Activated CD4-positive, alpha-beta T cell treated with anti-CD3 and anti-CD28 coated beads, Interleukin-10, Interleukin-2, amounts not matched to agents 100 ng/mL and 50 ng/mL, durations not matched to agents 16 hours and 8 hours (primary cell): ENCODE measurements at places on chromosomes 3 and 15.

DNA sequence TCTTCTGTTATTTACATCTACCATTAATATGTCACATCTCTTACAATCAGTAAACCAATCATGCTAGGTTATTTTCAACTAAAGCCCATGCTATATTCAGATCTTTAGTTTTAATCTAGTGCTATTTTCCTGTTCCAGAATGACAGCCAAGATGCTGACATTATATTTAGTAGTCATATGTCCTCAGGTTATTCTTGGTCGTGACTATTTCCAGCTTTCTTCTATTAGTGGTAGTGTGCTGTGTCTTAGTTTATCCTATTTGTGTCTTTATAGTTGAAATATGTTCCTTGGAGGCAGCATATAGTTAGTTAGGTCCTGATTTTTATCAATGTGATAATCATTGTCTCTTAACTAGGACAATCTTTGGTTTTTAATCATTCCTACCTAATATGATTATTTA lies 566.5 kb downstream of the CADM2 start:
- no peak for DNase-seq

DNA sequence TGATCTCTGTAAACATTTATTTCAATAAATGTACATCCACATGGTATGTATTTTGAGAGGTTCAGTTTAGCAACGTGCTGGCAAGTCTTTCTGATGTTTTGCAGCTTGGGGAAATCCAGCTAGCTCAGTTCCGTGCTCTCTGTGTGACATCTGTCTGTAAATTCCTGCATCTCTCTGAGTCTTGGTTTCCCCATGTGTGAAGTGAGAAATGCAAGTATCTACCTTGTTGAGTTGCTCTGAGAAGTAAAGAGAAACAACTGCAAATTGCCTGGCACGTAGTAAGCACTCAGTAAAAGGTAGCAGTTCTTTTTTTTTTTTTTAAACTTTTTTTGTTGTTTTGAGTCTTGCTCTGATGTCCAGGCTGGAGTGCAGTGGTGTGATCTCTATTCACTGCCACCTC lies 30.2 kb upstream of the MORF4L1 start:
- no peak for DNase-seq

DNA sequence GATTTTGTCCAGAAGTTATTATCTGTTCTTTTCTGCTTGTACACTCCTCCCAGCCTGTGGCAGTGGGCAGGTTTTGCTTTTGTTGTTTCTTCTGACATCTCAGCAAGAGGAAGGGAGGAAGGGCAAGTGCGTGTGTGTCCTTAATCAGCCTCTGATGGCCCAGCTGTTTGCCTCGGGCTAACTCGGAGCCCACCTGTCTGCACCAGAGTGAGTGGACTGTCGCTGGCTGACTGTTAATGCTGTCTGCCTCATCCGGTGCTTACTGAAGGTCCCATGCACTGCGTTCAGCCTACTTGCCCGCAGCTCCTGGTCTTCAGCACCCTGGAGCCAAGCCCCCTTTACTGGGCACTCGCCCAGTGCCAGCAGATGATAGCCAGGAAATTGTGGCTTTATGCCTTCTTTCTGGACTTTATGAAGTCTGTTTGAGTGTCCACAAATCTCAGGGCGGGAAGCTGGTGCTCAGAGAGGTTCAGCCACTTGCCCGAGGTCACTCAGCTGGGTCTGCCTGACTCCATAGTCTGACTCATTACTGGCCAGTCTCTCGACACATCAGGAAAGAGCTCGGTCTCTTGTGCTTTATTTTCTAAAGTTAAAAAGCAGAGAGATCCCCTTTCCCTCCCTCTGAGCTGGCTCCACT lies 89.5 kb downstream of the CHRNA7 start:
- no peak for DNase-seq

DNA sequence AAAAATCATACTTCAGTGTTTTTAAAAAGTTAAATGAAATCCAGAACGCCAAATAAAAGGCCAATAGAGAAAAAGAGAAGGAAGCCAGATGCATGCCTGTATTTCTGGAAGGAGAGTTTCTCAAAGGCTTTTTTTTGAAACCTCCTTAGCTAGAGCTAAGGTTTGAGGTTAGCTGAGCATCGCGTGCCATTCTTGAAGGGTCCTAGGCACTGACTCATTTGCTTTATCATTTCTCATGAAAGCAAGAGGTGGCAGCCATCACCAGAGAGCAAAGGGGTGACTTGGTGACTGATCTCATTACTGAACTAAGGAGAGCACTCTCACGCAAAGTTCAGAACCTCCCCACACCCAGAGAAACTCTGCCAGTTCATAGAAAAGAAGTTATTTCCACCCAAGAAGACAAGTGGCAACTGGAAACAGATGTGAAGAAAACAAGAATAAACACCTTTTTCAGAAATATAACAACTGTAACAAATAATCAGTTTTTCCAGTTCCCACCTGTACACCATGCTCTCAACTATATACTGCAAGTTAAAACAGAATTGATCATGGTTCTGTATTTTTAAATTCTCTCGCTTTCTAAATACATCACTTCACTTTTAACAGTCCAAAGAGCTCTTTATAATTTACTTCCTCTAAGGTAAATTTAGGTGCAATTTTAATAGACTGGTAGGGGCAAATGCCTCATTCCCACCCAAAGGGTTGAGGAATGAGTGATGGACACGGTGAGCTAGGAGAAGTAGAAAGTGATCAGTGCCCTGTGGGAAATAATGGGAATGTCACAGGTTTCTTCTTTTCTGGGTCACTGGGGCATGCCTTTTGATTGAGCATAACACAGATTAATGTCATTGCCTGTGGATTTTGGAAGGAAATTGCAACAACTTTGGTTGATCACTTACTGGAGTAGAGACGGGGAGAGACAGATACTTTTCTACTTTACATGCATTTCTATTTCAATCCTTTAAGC lies 24.7 kb downstream of the GPR15 start:
- peak; percentile 98 for DNase-seq

- DNase-seq, result peak; percentile 82
Measured at GRCh38 chr15:99371180-99372103, 120.2 kb downstream of the LRRC28 start.

GRCh38 chr15:85492406-85492805 lies 112.0 kb downstream of the AKAP13 start:
- no peak for DNase-seq
